ENCODE measurements at places on chromosomes 7 and 10.

DNA sequence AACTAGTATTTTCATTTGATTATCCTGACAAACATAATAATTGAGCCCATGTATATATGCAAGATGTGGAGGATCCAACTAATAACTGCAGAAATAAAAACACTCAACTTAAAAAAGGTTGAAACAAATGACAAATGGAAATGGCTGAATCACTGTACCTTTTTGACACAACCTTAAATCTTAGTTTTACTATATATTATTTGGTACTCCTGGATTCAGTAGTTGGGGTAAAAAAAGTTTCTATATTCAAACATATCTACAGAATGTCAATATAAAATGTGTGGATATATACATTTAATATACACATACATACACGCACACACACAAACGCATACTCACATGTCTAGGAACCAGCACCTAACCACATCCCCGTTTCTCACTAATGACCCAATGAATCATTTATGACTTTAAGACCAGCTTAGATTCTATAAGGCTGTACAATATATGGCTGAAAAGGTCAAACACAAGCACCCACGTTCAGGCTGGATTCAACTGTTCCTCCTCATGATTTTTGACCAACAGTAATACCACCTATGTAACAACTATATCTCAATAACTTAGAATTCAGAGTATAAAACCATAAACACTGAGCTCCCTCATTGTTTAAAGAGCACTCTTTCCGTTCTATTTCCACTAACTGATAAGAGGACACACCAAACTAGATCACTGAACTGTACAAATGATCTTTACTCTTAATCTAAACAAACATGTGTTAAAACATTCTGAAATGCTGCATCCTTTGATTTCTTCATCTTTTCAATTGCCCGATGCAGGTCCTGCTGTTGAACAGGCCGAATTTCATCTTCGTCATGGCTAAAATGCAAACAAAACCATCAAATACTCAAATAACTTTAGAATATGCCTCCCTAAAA lies 63.8 kb downstream of the ATAD1 start:
- DNase-seq = no peak

DNA sequence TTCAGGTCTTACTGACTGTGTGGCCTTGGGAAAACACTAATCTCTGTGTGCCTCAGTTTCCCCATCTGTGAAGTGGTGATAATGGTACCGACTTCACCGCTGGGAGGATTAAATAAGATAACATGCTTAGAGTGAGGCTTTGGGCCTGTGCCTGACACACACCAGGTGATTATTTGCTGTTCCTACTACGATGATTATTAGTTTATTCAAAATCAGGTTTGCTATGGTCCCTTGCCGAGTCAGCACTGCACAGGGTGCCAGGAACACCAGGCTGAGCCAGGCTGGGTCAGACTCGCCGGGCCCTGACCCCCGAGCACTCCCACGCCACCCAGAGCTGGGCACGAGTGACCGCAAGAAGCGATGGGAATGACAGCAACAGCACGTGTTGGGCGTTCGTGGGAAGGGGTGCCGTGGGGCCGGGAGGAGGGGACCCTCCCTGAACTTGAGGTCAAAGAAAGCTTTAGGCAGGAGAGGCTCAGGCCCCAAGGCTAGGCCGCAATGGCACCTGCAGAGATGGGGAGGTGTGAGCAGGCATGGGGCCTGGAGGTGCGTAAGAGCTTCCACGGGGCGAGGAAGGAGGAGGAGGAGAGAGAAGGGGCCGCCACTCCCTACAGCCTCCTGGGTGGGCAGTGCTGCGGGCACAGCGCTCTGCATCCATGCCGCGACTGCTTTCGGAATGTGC lies 325.4 kb downstream of the DNAJB6 start:
- no peak for DNase-seq

GRCh38 chr7:158856883-158857668 lies 718 bp downstream of the DYNC2I1 start:
- no peak for DNase-seq

DNA sequence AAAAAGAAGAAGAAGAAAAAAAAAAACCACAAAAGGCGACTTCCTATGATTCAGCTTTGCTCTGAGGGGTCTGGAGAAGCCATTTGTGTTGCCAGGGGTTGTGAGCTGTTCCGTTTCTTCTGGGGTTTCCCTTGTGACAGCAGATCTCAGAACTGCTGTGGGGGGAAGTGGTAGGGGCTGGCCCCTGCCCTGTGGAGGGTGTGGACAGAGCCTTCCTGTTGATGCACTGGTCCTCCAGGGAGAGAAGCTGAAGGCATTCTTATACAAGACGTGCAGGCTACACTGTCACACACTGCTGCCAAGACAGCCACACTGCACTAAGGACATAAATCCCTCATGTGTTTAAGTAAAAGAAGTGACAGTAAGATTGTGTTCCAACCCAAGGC lies 17.3 kb upstream of the CSGALNACT2 start:
- DNase-seq = no peak

DNA sequence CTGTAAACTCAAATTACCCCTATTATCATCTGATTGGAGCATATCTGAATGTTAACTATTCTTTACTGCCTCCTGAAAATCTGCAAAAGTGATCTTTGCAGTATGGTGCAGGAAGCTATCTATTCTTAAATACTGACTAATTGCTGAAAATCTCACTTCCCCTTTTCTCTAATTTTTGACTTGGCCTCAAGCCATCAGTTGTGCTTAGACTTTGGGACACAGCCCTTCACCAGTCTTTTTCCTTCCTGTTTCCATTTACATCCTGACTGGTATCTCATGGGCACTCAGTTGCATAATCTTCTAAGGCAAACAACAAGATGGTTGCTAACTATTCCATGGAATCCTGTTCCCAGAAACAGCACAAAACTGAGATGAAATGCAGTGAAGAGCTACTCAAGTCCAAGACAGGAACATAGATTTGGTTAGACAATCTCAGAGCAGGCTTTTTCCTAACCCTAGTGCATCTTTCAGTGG lies 228.5 kb downstream of the SORCS1 start:
- DNase-seq = no peak

- DNase-seq = no peak
Observed at GRCh38 chr7:51243631-51244030, 73.0 kb downstream of the COBL start.

- DNase-seq = no peak
Observed at GRCh38 chr10:95300022-95300539, 9.3 kb upstream of the PDLIM1 start.

GRCh38 chr7:55557666-55558188 lies 14.6 kb downstream of the VOPP1 start:
- DNase-seq = no peak

- DNase-seq = no peak
Observed at GRCh38 chr7:19984231-19984632, 210.8 kb upstream of the TMEM196 start.

Measured in effector memory CD4-positive, alpha-beta T cell (primary cell).